ENCODE measurements at places on chromosomes 2 and 18.

DNA sequence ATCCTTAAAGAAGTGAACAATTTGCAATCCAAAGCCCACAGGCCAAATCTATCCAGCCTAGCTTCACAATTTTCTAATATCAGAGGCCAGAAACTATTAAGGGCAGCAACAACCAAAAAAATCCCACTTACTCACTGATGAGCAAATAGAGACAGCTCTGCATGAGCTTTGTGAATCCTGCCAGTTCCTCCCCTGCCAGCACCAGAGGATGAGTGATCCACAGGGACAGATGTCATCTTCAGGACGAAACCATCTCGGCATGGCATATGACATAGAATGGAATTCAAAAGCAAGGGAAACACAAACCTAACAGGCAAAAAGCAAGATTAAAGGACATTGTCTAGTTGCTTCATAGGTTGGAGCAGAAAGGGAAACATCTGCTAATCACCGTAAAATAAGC, 2.2 kb upstream of the DSC2 start:
- no peak for DNase-seq

DNA sequence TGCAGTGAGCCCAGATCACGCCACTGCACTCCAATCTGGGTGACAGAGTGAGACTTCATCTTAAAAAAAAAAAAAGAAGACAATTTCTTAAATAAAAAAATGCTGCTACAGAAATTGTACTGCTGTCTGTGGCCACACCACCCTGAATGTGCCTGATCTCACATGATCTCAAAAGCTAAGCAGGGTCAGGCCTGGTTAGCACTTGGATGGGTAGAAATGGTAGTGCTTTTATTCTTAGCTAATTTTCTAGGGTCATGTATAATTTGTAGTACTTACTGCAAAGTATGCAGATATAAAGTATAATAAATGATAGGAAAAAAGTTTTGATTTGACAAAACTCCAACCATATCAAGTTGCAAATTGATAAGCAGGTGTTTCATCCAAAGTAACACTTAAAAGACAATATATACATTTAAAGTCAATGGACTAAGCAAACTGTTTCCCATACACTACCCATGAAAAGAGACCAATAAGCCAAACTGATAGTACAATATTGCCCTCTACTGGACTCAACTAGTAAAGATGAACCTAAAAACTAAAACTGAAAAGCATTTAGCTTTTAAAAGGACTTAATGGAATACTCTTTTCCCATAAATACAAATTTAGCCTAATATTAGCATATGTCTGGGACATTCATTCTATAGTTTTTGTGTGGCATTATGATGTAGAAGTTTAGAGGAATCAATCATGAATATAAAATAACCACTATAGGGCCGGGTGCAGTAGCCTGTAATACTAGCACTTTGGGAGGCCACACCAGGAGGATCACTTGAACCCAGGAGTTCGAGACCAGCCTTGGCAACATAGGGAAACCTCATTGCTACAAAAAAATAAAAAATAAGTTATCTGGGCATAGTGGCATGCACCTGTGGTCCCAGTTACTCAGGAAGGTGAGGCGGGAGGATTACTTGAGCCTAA, 18.6 kb upstream of the PEX13 start:
- no peak for DNase-seq

DNA sequence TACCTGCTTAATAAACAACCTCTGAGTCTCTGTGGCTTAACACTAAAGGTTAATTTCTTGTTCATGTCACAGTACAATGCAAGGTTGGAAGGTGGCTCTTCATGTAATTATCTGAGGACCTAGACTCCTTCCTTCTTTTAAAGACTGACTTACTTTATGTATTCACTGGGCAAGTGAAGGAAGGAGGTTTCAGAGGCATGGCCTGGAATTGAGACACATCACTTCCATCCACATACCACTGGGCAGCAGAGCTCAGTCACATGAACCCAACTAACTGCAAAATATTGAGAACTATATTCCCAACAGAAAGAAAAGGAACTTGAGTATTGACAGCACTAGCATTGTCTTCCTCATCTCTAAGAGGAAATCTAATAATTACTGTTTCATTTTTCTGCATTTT, 57.5 kb upstream of the FN1 start:
- DNase-seq: no peak

DNA sequence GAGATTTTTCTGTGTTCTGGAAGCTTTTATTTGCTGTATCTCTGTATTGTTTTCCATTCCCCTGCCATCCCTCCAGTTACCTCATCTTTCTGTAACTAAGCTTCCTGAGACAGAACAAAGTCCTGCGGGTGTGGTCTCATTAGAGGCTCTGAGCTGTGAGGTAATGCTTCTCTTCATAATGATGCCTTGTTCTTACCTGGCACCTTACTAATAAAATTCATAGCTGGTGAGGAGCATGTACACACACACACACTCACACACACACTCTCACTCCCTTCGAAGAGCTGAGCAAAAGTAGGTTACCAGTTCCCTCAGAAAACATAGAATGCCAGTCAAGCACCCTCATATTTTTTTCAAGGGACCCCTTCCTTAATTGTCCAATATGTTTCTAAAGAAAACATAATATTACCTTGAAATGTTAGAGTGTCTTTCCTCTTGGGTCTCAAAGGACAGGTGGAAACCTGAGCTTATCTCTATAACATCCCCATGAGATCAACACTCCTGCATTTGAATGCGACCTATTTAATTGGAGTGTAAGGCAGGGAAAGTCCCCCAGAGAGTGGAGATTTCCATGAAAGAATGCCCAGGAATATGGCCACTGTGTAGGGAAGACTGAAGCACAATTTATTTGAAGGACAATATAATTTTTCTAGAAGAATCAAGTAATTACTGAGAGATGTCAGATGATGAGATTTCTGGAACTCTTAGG, 161.6 kb upstream of the NCK2 start:
- no peak for DNase-seq

GRCh38 chr2:229416116-229416694, 145.1 kb upstream of the PID1 start:
- no peak for DNase-seq

DNA sequence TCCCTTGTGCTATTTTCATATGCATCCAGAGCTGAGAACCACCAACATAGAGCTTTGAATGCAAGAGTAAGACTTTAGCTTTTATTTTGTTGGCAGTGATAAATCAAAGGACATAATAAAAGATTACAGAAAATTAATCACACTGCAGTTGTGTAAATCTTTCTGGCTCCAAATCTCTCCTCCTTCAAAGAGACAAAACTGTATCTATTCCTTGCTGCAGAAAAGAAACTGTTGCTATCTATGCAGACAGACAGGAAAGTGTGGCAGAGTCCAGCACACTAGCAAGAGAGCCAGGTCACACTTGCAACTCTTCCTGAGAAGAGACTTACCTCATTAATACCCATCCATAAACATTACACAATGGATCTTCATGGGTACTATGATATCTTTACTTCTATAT, 57.5 kb downstream of the DTNB start:
- DNase-seq: no peak

DNA sequence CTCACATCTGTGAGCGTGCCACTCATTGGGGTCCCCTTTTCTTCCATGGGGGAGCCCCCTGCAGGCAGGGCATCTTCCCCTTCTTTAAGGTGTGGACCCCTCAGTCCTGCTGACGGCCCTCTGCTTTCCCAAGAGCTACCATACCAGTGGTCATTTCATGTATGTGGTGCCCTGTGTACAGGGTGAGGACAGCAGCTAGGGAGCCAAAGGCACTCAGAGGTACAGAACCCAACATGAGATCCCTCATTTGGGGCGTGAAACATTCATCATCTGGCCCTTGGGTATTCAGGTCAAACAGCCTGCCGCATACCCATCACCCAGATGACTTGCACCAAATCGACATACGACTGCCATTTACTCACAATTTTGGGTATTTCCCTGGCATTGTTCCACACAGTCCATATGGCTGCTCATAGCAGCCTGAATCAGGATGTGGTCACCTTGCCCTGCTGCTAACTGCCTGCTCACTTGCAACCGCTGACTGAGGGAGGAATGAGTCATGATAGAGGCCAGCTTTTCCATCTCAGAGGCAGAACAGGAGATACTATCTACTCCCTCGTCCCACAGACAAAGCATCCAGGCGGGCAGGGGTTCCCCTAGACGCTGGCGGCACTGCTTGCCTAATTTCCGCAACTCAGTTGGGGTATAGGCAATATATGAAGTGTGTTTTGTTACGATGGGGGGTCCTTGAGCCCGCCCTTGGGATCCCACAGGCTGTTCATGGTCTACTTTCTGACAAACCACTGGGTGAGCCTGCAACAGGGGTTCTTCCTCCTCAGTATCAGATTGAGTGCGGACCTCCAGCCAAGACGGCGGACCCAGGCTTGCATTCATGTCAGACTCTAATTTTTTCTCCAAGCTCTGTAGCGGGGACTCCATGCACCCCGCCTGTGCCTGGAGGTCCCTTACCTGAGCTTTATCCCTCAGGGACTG, 228.6 kb downstream of the SATB2 start:
- DNase-seq: no peak

GRCh38 chr2:2123238-2123637, 207.8 kb downstream of the MYT1L start:
- no peak for DNase-seq

- DNase-seq: no peak
Observed at GRCh38 chr2:85682378-85682777, 11.8 kb upstream of the GNLY start.

- no peak for DNase-seq
Observed at GRCh38 chr2:46493241-46493970, 14.0 kb downstream of the TMEM247 start.

DNA sequence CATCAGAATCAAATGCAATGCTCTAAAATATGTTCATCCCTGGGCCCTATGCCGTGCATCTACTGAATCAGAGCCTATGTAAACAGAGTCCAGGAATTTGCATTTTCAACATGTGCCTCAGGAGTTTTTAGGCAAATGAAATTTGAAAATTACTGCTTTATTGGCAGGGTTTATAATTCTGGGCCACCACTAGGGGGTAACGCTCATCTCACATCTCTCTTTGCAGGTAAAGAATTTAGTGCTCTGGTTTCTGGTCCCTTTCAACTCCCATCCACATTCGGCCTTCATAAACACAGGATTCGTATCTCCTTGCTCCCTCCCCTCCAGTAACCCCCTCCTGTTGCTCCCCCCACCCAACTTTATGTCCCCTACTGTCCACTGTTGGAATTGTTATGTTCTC, 49.3 kb downstream of the LYPD6B start:
- DNase-seq: no peak

- DNase-seq: no peak
Observed at GRCh38 chr18:59799383-59800015, 100.3 kb upstream of the PMAIP1 start.

DNA sequence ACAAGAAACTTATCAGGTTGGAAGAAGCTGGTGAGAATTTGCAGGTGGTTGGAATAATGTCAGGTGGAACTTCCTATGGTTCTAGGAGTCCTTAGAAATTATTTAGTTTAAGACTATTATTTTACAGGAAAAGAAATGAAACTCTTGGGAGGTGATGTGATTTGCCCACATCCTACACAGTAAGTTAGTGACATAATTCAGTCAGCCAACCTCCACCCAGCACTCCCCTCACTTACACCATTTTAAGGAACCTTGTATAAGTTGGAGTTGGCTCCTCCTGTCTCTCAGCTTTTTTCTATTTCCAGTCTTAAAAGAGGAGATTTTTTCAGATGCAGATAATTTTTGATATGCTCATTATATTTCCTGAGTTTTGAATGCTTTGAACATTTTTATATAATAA, 86.4 kb downstream of the SKA1 start:
- DNase-seq: no peak

DNA sequence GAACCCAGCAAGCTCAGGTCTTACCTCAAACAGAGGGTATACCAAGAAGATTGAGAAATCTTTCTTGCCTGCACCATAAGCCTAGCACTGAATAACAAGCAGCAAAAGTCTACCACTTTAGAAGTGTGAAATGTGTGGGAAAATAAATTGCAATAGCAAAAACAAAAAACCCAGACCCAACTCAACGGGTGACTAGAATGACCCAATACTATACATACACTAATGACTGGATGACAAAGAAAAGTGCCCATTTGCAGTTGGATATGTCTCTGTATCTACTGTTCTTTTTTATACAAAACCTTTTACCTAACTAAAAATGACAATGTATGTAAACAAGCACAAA, 950.6 kb downstream of the TRIB2 start:
- DNase-seq: no peak

DNA sequence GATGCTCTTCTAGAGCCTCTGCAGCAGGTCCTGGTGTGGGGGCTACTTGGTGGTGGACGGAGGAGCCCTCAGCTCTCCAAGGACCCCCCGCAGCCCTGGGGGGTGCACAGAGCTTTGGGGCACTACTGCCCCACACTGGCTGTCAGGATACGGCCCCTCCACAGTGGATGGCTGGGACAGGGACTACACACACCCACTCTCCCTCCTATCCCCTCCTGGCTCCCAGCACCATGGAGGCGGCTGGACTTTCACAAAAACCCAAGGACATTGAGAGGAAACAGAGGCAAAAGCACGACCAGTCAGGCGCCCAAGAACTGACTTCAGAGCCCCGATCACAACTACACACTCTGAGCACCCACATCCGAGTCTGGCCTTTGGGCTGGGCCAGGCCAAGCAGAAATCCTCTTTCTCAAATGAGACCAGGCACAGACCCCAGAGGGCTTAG, 12.6 kb downstream of the GPR35 start:
- no peak for DNase-seq

GRCh38 chr18:7575465-7576028, 8.4 kb downstream of the PTPRM start:
- DNase-seq: no peak

- DNase-seq: no peak
Observed at GRCh38 chr2:173831312-173832229, 133.6 kb downstream of the SP3 start.

- DNase-seq: no peak
Observed at GRCh38 chr2:229083606-229084340, 187.3 kb downstream of the PID1 start.

DNA sequence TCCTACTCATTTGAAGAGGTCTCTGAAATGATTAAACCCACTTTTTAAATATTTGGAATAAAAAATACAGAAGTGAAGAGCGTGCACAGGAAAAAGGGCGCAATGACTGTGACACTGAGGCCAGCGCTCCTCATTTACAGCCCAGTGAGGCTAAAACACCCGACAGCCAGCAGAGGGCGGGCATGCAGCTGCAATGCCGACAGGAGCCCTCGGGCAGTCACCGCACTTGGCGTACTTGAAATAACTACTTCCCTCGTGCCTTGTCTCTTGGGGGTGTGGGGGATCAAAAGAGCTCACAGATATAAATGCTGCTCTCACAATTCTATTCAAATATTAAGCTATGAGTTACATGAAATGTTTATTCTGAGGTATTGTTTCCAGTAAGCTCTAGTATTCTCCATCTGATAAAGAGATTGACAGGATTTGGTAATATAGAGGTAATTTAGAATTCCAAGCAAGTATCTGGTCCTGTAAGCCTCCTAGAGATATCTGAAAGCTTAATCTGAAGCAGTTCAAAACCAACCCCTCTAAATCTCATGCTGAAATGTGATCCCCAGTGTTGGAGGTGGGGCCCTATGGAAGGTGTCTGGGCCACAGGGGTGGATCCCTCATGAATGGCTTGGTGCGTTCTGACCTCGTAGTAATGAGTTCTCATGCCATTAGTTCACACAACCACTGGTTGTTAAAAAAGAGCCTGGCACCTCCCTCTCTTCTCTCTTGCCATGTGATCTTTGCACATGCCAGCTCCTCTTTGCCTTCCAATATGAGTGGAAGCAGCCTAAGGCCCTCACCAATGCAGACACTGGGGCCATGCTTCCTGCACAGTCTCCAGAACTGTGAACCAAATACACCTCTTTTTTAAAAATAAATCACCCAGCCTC, 93.6 kb downstream of the ZAP70 start:
- DNase-seq: peak; percentile 57

- DNase-seq: no peak
Observed at GRCh38 chr2:105557021-105557920, 158.4 kb upstream of the FHL2 start.

GRCh38 chr2:170525566-170525900, 189.6 kb upstream of the SP5 start:
- no peak for DNase-seq
